ENCODE measurements at places on chromosomes 5 and 9.

DNA sequence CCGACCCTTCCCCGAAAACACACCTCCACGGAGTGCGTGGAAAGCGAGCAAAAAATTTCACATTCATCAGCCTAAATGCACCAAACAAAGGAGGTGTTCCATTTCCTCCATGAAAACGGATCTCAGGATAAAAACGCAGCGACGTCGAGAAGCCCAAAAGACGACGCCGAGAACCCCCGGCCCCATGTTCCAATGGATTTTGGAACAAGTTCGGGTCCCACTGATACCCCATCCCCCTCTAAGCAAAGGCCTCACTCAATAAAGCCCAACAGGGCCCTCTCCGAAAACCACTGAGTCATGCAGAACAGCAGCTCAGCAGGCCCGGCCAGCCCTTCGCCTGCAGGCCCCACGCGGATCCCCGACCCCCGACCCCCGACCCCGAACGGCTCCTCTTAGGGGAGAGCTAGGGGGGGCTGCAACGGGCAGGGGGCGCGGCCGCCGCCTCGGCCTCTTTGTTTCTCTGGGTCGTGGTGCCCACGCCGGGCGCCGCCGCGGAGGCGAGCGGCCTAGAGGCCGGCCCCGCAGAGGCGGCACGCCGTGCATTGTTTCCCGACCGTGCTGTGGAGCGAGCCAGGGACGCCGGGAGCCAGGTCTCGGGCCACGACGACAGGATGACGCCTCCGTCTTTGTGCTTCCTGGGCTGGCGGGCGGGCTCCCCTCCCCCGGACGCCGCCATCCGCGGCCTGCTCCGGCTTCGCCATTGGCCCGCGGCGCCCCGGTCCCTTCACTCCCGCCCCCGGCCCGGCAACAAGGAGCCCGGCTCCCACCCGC, 915 bp downstream of the ZFAND5 start:
- DNase-seq, result no peak

DNA sequence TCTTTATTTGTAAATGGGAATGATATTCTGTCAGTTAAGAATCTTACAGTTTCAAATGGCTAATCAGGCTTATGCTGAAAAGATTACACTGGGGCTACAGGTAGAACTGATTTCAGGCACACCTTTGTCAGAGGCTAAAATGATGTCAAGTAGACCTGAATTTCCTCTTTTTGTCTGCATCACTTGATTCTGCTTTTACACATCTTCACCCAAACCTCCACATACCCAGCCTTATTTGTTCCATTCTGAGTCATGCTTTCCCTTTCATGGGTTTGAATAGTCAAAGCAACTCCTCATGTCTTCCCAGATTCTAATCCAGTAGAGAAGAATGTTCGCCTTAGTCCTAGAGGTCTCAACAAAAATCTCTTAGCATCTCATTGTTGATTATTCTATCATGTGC, 156.4 kb downstream of the CWC27 start:
- DNase-seq, result no peak

DNA sequence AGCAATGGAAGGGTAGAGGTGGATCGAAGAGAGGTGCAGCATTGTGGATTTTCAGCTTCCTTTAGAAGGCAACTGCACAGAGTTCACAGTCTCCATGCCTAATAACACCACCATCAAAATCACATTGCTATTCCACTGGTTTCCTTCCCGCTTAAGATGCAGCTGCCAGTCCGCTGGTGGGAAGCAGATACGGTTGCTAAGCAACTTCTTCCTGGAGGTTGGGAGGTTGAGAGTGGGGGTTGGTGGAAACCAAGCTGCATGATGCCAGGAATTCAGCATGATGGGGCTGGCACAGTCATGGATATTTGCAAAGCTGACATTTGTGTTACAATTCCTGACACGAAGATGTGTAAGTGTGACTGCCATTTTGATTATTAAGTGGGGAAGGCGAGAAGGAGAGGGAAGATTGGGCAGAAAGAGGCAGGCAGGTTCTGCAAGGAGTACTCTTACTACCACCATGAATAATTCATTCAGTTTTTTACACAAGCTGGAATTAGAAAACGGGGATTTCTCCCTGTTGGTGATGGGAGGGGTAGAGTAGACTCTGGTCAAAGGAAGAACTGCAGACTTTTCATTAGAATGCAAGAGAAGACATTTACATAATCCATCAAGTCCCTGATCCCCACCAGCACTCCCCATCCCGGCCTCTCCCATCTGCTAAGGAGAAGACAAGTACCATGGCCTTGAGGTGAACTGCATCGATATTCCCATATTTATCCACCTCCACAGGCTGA, 87.5 kb downstream of the GLDC start:
- DNase-seq, result no peak

- no peak for DNase-seq
Observed at GRCh38 chr9:6076851-6077250, 61.4 kb upstream of the RANBP6 start.

GRCh38 chr9:1604942-1605560, 410.1 kb upstream of the SMARCA2 start:
- DNase-seq, result no peak

- no peak for DNase-seq
Observed at GRCh38 chr9:114357911-114358328, 28.3 kb downstream of the ORM2 start.

GRCh38 chr9:36787709-36788108, 215.0 kb downstream of the MELK start:
- DNase-seq, result no peak

DNA sequence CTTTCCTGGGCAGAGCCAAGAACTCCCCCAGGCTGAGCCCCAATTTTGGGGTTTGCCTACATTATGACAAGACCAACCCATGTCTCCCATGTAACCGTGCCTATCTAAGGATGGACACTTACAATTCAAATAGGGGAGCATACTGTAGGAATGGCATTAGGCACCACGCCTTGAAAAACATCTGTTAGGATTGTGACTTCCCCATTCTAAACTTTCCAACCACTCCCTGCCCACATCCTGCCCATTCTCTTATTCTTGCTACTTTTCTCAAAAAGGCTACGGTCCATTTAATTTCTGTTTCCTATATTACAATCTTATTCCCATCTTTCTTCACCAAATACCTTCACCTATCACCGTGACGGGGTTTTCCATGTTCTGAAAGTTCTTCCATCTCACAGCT, 99.2 kb downstream of the LPAR1 start:
- no peak for DNase-seq

DNA sequence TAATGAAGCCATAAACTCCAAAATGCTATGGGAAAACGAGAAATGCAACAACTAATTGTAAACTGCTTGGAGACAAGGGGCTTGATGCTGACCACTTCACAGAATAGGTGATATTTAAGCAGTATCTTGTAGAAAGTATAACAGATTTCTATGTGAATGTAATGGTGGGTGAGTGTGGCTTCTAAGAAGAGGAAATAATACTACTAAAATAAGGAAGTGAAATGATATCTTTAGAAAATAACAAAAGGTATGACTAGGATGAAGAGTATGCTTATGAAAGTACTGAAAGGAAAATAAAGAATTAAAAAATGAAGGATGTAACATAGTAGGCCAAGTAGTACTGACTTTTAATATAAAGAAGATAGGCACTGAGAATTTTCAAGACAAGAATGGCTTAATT, 94.2 kb downstream of the AGTPBP1 start:
- DNase-seq, result no peak

- DNase-seq, result no peak
Observed at GRCh38 chr9:101569741-101570501, 24.8 kb downstream of the PPP3R2 start.

DNA sequence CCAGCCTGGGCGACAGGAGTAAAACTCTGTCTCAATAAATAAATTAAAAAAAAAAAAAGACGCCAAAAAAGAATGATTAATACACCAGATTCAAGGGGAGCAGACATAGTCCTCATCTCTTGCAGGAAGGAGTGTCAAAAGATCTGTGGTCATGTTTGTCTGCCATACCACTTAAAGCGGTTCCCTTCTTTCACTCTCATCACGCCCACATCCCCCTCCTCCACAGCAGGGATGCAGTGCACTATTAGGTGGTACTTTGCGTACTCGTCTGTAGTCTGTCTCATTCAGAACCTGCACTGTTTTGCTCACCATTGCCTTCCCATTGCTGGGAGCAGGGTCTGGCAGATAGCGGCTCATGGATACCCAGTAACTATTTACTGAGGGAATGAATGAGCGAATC, 11.2 kb downstream of the CDHR2 start:
- no peak for DNase-seq

DNA sequence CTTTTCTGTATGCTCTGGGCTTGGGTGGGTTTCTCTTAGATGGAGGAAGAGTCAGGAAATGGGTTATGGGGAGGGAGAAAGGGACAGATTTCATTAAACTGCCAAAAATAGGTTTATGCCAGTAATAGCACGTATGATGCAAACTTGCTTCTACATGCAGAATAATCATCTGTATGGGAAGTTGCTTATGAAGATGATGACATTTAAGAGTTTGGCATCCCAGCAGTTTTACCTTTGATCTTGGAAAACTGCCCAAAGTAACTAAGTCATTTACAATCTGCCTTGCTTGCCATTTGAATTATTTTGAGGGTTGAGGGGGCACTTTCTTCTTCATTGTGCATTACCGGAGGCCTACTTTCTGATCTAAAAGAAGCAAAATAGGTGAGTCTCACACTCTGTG, 282.9 kb upstream of the ANKRD55 start:
- no peak for DNase-seq

DNA sequence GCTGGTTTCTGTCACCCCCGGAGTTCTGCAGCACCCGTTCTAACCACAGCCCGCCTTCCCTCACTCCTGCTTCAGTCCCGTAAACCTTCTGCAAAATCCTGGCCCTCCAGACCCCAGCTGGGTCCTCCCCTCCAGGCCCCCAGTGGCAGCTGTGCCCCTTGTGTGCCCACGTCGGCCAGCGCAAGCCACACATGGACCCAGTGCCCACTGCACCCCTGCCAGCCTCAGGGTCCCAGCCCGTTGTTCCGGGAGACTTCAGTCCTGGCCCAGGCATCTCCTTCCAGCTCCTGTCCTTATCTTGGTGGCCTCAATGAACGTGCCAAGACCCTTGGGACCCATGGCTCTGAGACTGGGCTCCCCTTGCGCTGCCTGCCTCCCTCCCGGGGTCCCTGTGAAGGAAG, 43.2 kb downstream of the EXD3 start:
- no peak for DNase-seq
